Colonic mucosa (tissue), 4 donors: ENCODE measurements at places on chromosomes 16 and 17.

DNA sequence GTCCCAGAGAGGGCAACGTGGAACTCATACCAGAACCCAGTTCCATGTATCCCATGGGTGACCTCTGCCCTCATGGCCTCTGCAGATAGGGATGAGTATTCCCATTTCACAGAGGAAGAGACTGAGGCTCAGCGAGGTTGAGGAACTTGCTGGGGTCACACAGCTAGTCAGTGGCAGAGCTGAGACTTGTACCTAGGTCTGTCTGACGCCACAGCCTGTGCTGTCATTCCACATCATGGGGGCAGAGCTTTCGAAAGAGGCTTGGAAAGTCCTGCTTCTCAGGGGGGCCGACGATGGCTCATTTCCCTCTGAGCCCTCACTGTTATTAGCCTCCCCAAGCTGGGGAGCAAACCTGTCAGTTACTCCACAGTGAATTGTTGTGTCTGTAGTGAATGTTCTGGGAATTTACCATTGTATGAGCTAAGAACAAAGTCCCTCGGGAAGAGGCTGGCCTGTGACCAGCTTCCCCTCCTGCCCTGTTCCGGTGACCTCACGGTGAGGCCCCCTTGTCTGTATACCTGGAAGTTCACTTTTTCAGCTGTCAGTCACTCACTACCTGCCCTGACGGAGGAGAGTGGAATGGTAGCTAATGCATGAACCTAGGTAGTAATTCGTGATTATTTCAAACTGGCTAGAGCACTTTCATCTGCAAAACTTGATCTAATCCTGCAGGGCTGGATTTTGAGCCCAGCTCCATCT, 8.9 kb downstream of the METTL22 start:
- no peak for DNase-seq

- no peak for DNase-seq
Observed at GRCh38 chr17:46818929-46819859, 702 bp upstream of the WNT3 start.

GRCh38 chr17:64369007-64369893, 21.4 kb downstream of the PECAM1 start:
- DNase-seq, result no peak

GRCh38 chr17:17959520-17960361, 12.5 kb downstream of the TOM1L2 start:
- no peak for DNase-seq

DNA sequence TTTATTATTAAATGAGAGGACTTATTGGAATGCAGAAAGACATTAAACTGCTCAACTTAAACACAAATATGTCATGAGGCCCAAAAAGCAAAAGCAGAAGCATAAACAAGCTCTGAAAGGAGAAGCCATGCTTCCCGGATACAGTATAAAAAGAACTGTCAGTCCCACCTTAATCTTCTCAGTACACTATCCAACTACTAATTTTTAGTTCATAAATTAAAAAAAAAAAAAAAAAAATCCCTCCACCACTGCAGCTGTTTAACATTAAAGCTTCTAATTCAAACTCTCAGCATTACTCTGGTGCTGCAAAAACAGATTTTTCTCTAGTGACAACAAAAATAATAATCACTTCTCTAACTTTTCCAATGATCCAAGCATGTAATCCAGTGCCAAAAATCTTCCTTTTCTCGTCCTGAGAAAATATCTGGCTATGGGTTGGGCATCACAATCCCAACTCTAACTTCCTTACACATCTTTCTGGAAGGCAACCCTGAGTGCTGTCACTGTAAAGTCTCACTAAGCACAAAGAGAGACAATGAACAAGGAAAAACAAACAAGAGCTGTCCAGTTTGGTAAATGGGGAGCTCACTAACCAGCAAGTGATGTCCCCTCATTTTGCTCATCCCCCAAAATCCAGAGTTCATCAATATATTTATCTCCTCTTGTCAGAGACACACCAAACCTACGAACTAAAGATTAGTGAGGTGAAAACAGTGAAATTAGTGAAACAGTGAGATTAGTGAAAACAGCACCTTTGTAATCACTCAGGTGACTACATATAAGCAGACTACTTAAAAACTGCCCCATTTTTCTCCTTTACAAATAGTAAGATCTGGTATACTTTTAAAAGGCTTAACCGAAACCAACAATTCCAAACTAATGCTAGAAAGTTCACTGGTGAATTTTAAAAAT, 5.5 kb downstream of the USP32 start:
- no peak for DNase-seq

- no peak for DNase-seq
Observed at GRCh38 chr16:25143928-25144327, 32.4 kb downstream of the LCMT1 start.

- DNase-seq, result peak; percentile 95
Observed at GRCh38 chr17:48728232-48729231, at the start of gene HOXB13. TSS of gene HOXB13 (minus strand) at chr17:48728750. CDS start at chr17:48728593, 157 bp downstream.

DNA sequence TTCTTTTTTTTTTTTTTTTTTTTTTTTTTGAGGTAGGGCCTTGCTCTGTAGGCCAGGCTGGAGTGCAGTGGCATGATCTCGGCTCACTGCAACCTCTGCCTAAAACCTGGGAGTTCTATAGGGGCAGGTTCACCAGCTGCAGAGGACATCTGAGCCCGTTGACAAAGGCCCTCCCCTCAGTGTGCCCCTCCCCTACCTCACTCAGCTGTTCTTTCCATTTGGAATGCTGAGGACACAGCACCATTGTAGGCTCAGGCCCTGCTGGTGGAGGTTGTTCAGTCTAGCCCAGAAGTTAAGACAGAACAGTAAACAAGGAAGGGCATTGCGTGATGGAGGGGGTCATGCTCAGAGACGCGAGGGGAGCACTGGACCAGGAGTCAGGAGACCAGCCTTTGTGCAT, 21.8 kb upstream of the KIF19 start:
- DNase-seq, result no peak

GRCh38 chr16:72469932-72470331, 298.0 kb upstream of the PMFBP1 start:
- DNase-seq, result no peak

- DNase-seq, result no peak
Observed at GRCh38 chr16:47724115-47724785, 263.1 kb downstream of the PHKB start.
